ENCODE measurements at places on chromosomes 5 and 9. TPM values are rescaled to one million over a fixed set of nuclear protein-coding genes. Genes with fewer than 3 reads are reported as not detected.

Gene CCDC183
- total RNA-seq = 0.47 TPM

Gene PFN3
- total RNA-seq = not detected

Gene HTR4
- not detected for total RNA-seq

- no peak for DNase-seq
Observed at GRCh38 chr5:112196584-112196983, 222.5 kb downstream of the EPB41L4A start.

DNA sequence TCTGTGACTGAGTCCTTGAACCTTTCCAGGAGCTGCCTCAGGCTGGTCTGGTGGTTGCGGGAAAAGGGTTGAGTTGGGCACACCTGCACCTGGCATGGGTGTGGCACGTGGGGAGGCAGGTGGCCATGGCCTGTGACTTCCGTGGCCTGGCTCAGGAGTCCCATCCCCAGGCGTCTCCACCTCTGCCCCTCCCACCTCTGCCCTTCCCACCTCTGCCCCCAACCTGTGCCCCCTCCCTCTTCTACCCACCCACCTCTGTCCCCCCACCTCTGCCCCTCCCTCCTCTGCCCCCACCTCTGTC is 1.9 kb upstream of the QRFP start:
- DNase-seq = no peak

Gene FOXI1
- not detected for total RNA-seq
